Adrenal gland (tissue), 19 donors: ENCODE measurements at places on chromosomes 7 and 10. TPM values are rescaled to one million over a fixed set of nuclear protein-coding genes. Genes with fewer than 3 reads are reported as not detected.

- DNase-seq = no peak
- no peak overlapping the region for H3K27ac ChIP-seq
- peaks cover 5% of the 10 kb centered on the region for H3K4me1 ChIP-seq
- no peaks in the 10 kb centered on the region for H3K36me3 ChIP-seq
- H3K4me3 ChIP-seq = no peak overlapping the region
Observed at GRCh38 chr7:1413936-1414639, 45.2 kb downstream of the MICALL2 start.

DNA sequence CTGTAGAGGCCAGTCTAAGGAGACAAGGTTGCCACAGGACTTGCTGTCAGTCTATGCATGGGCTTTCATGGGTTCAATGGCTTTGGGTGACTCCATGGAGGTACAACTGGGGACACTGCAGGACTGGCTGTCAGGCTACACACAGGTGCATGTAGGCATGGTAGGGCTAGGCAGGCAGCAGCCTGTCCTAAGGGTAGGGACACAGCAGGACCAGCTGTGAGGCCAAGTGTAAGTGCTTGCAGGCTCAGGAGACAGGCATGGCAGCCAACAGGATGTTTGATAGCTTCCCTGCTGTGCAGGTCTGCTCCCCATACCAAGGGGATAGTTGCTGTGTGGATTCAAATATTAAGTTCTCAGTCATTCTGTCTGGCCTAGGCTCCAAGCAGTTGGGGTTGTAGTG lies 181.0 kb upstream of the NPY start:
- H3K27ac ChIP-seq = no peak overlapping the region
- no peak for DNase-seq
- H3K4me1 ChIP-seq = no peaks in the 10 kb centered on the region
- H3K27me3 ChIP-seq = no peaks in the 10 kb centered on the region
- no peak overlapping the region for H3K4me3 ChIP-seq
- H3K36me3 ChIP-seq = no peaks in the 10 kb centered on the region

GRCh38 chr7:50306494-50307367 lies 2.2 kb downstream of the IKZF1 start:
- H3K4me3 ChIP-seq = no peak overlapping the region
- no peaks in the 10 kb centered on the region for H3K4me1 ChIP-seq
- H3K36me3 ChIP-seq = no peaks in the 10 kb centered on the region
- no peak for DNase-seq
- no peak overlapping the region for H3K27ac ChIP-seq

GRCh38 chr10:72011468-72011867 lies 47.3 kb downstream of the CHST3 start:
- H3K4me3 ChIP-seq = no peak overlapping the region
- H3K4me1 ChIP-seq = peaks cover 56% of the 10 kb centered on the region

- DNase-seq = no peak
- no peaks in the 10 kb centered on the region for H3K27me3 ChIP-seq
- H3K27ac ChIP-seq = no peak overlapping the region
- H3K4me1 ChIP-seq = no peaks in the 10 kb centered on the region
Observed at GRCh38 chr7:29309041-29309854, 114.7 kb downstream of the CHN2 start.

DNA sequence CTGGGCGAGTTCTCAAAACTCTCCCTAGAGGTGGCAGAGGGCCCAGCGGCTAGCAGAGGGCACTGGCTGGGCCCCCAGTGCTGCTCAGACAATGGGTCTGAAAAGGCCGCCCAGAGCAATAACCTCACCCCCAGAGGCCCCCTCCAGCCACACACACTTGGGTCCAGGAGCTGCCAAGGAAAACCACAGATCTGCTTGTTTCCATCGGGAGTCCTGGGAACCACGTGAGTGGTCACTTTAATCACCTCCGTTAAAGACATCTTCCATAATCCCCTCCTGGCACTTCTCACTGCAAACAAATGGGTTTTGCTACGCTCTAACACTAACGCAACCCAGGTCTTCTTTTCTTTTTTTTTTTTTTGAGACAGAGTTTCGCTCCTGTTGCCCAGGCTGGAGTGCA lies 30.0 kb downstream of the NUDT1 start:
- no peak for DNase-seq
- no peaks in the 10 kb centered on the region for H3K4me1 ChIP-seq
- H3K36me3 ChIP-seq = no peaks in the 10 kb centered on the region
- H3K4me3 ChIP-seq = no peak overlapping the region
- H3K27me3 ChIP-seq = no peaks in the 10 kb centered on the region
- no peak overlapping the region for H3K27ac ChIP-seq

DNA sequence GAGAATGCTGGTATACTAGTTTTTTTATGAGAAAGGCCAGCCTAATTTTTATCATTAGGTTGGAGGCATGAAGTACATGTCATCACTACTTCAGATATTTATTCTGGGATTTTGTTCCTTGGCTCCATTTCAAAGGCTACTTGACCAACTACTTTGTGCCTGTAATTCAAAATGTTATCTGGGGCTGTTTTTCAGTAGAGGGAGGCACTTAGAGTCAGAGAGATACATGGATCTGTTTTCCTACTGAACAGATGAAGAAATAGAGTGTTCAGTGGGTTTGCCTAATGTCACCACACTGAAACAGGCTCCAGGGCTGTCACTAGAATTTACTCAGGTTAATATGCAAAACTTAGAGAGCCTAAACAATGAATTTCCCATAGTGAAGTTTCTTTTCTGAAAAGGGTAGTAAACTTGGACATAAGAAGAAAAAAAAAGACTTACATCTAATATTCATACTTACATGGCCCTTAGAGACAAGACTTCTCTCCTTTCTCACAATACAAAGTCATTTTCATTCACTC lies 127.3 kb upstream of the ITGB1 start:
- no peaks in the 10 kb centered on the region for H3K36me3 ChIP-seq
- H3K4me1 ChIP-seq = no peaks in the 10 kb centered on the region
- H3K27ac ChIP-seq = no peak overlapping the region
- no peak for DNase-seq

GRCh38 chr7:77504951-77505350 lies 32.1 kb upstream of the PTPN12 start:
- H3K4me1 ChIP-seq = no peaks in the 10 kb centered on the region
- H3K27ac ChIP-seq = no peak overlapping the region
- no peaks in the 10 kb centered on the region for H3K27me3 ChIP-seq
- no peaks in the 10 kb centered on the region for H3K36me3 ChIP-seq
- no peak overlapping the region for H3K4me3 ChIP-seq

DNA sequence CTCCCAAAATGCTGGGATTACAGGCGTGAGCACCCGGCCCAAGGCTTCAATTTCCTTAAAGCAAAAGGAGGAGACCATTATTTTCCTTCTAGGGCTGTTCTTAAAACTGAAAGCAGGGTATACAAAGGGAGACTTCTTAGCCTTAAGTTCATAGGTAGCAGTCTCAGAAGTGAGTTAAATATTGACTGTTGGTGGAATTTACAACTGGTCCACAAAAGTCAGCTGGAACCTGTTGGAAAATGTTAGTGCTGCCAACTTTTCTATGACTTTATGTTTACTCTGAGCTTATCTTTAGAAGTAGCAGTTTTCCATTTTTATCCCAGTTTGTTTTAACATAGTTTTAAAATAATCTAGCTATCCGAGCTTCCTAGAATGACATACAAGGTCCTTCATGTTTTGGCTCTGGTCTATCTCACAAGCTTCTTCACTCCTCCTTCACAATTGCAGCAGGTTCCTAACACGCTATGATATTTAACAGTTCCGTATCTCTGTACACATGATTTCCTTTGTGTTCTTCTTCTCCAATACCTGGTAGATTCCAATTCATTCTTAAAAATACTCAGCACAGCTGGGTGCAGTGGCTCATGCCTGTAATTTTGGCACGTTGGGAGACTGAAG lies 3.3 kb downstream of the SLC26A3 start:
- no peak overlapping the region for H3K4me3 ChIP-seq
- no peaks in the 10 kb centered on the region for H3K36me3 ChIP-seq
- H3K4me1 ChIP-seq = no peaks in the 10 kb centered on the region
- H3K27ac ChIP-seq = no peak overlapping the region
- no peak for DNase-seq

GRCh38 chr7:51589111-51589510 lies 272.5 kb upstream of the COBL start:
- H3K36me3 ChIP-seq = no peaks in the 10 kb centered on the region
- no peak overlapping the region for H3K4me3 ChIP-seq
- DNase-seq = no peak
- no peaks in the 10 kb centered on the region for H3K27me3 ChIP-seq
- no peak overlapping the region for H3K27ac ChIP-seq

DNA sequence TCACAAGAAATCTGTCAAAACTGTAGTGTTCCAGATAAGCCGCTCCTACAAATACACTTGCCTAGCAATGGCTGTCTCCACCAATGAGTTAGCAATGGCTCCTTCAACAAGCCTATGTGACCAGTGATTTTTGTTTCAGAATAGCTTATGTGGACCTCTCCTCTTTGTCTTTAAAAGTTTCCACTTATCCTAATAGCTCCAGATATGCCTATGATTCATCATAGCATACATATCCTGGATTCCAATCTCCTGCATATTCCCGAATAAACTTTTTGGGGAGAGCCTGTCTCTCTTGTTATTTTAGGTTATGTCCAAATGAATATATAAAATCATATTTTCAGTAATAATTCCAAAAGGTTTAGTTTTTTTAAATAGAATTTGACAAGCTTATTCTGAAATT lies 510.6 kb downstream of the ARL4A start:
- no peak overlapping the region for H3K4me3 ChIP-seq
- no peak for DNase-seq
- H3K4me1 ChIP-seq = no peaks in the 10 kb centered on the region
- no peaks in the 10 kb centered on the region for H3K27me3 ChIP-seq

GRCh38 chr10:128854204-128854603 lies 612.8 kb upstream of the MGMT start:
- no peak overlapping the region for H3K4me3 ChIP-seq
- DNase-seq = no peak
- H3K4me1 ChIP-seq = peaks cover 7% of the 10 kb centered on the region
- H3K27me3 ChIP-seq = no peaks in the 10 kb centered on the region

- DNase-seq = no peak
- no peaks in the 10 kb centered on the region for H3K27me3 ChIP-seq
- H3K27ac ChIP-seq = no peak overlapping the region
- H3K4me1 ChIP-seq = peaks cover 12% of the 10 kb centered on the region
- no peak overlapping the region for H3K4me3 ChIP-seq
- no peaks in the 10 kb centered on the region for H3K36me3 ChIP-seq
Observed at GRCh38 chr10:13784067-13784466, 197.3 kb downstream of the PRPF18 start.

DNA sequence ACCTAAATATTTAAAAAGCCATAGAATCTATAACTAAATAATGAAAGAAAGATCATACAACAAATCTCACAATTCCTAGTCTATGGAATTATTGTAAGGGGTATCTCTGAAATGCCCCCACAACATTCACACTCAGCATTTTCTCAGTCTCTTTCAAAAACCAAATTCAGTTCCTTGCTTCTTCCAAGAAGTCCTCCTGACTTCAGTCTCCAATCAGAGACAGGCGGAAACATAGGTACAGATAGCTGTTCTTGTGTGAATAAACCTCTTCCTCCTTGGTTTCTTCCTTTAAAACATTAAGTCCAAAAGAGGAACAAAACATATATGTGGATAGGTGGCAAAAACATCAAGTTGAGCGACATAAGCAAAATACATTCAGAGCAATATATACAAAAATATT lies 13.9 kb upstream of the FBXW4 start:
- no peaks in the 10 kb centered on the region for H3K4me1 ChIP-seq
- no peak overlapping the region for H3K27ac ChIP-seq
- H3K27me3 ChIP-seq = peaks cover 19% of the 10 kb centered on the region
- DNase-seq = no peak
- H3K4me3 ChIP-seq = no peak overlapping the region

DNA sequence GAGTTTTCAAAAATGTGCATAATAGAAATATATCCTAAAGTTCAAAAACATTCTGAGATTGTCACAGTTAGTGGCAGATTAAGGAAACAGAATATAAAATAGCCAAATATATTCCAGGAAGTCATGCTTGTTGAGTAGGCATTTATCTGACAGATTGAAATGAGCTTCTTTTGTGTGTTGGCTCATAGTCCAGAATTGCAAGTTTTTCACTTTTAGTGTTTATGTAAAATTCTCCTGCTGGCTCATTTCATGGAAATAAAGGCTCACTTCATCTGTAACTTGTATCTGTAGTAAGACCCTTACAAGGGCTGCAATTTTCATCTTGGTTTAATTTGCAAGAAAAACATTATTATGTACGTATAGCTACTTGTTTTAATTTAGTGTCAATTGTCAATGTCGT lies 93.5 kb downstream of the MCU start:
- no peak overlapping the region for H3K4me3 ChIP-seq
- H3K27ac ChIP-seq = no peak overlapping the region
- no peak for DNase-seq
- H3K36me3 ChIP-seq = no peaks in the 10 kb centered on the region

DNA sequence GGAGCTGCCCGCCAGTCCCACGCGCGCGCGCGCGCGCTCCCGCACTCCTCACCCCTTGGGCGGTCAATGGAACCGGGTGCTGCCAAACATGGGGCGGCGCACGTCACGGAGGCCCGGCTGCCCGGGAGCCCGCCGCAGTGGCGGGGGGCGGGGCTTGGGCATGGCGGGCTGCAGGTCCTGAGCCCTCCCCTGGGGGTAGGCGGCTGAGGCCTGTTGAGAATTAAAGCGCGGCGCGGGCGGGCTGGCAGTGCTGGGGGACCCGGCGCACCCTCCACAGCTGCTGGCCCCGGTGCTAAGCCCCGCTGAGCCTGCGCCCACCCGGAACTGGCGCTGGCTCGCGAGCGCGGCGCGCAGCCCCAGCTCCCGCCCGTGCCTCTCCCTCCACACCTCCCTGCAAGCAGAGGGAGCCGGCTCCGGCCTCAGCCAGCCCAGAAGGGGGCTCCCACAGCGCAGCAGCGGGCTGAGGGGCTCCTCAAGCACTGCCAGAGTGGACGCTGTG lies 634.2 kb downstream of the ANKRD7 start:
- H3K27ac ChIP-seq = no peak overlapping the region
- H3K36me3 ChIP-seq = no peaks in the 10 kb centered on the region
- H3K27me3 ChIP-seq = no peaks in the 10 kb centered on the region

DNA sequence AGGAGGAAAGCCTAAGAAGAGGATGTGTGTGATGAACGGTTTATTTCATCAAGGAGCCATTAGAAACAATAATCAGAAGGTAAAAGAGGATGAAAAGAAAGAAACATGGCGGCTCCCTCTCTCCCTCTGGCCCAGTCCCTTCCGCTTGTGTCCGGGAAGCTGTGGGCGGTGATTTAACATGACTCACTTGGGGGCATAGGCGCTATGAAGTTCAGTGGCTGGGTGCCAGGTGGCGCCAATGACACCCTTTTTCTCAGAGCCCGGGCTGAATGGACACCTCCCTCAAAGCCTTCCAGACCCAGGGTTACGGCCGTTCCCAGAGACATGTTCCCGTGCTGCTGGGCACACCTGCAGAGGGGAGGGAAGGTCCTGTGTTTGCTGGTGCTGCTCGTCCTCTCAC lies 244.0 kb downstream of the SKAP2 start:
- H3K36me3 ChIP-seq = no peaks in the 10 kb centered on the region
- no peak for DNase-seq
- no peak overlapping the region for H3K4me3 ChIP-seq
- H3K27me3 ChIP-seq = no peaks in the 10 kb centered on the region
- H3K4me1 ChIP-seq = no peaks in the 10 kb centered on the region
- no peak overlapping the region for H3K27ac ChIP-seq

SPAM1 gene
- not detected for total RNA-seq

PLAU gene
- 5.0 TPM for total RNA-seq

MRLN gene
- total RNA-seq = not detected

PLPP4 gene
- total RNA-seq = not detected

MICALL2 gene
- 8.8 TPM for total RNA-seq

INTS1 gene
- 79.1 TPM for total RNA-seq

TLL2 gene
- total RNA-seq = not detected

LRIT1 gene
- total RNA-seq = not detected

GRM8 gene
- total RNA-seq = not detected

CDC14C gene
- not detected for total RNA-seq
